ENCODE measurements at places on chromosomes 11 and 22.
A peak's percentile ranks its signal among the peaks of the same experiment; 100 is the strongest.

DNA sequence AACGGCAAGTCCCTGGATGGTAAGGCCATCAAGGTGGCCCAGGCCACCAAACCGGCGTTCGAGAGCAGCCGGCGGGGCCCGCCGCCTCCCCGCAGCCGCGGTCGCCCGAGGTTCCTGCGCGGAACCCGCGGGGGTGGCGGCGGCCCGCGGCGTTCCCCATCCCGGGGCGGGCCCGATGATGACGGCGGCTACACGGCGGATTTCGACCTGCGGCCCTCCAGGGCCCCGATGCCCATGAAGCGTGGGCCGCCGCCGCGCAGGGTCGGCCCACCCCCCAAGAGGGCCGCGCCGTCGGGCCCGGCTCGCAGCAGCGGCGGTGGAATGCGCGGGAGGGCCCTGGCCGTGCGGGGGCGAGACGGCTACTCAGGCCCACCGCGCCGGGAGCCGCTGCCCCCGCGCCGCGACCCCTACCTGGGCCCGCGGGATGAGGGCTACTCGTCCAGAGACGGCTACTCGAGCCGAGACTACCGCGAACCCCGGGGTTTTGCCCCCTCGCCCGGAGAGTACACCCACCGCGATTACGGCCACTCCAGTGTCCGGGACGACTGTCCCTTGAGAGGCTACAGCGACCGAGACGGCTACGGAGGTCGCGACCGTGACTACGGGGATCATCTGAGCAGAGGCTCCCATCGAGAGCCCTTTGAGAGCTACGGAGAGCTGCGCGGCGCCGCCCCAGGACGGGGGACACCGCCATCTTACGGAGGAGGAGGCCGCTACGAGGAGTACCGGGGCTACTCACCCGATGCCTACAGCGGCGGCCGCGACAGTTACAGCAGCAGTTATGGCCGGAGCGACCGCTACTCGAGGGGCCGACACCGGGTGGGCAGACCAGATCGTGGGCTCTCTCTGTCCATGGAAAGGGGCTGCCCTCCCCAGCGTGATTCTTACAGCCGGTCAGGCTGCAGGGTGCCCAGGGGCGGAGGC, 792 bp downstream of the RBMXL2 start:
- DNase-seq, result no peak

DNA sequence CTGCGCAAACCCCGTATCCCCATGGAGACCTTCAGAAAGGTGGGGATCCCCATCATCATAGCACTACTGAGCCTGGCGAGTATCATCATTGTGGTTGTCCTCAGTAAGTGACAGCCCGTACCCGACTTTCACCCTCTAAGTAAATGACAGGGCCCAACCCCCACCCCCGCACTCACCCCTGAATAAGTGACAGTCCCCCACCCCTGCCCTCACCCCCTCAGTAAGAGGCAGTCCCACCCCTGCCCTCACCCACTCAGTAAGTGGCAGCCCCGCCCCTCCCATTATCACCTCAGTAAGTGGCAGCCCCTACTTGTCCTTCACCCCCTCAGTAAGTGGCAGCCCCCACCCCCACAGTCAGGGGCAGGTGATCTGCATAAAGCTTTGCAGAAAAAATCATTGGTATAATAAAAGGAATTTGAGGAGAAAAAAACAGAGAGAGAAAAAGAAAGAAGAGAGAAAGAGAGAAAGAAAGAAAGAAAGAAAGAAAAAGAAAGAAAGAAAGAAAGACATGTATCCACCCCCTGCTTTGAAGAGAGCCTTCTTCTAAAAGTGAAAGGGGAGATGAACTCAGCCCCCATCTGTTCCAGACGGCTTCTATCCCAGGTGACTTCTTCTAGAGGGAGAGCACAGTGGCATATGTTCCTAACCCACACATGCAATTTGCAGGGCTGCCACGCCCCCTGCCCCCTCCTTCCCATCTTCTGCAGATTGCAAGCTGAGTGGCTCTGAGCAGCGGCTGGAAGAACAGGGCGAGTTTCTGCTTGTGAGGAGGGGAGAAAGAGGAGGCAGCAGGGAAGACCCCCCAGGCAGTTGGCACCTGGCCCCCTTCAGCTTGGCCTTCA, 12.5 kb upstream of the SMIM35 start:
- no peak for DNase-seq

DNA sequence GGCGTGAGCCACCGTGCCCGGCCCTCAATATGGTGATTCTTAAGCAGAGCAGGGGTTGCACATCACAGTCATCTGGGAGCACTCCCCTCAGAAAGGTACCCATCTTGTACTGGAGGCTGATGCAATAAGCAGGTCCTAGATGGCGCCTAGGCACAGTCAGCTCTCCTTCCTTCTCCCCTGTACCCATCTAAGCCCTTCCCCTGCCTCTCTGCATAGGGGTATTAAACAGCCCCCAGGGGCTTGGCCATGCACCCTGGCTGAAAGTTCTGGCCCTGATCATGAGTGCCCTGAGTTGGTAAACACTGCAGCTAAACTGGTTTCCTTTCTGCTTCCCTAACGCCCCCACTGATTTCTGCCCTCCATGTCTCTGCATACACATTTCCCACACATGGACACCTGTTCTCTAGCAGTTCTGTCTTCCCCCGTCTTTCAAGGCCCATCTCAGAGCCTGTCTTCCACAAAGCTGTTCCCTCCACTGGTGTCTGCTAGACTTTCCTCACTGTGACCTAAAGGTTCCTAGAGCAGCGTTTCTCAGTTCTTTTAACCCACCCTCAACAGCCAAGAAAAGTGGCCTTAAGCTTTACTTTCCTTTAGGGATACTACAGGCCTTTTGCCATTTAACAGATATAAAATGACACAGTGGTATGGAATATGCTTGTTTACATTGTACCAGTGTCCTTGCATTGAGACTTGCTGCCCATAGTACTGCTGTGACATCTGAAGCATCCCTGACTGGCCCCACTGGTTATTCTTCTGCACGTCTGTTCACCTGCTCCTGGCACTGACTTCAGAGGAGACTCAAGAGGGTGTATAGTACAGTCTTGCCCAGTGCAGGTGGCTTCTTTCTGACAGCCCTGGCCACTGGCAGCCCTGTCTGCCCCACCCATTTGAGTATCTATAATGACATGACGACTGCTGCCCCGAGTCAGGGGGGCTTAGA, 15.6 kb downstream of the UBE2L3 start:
- no peak for DNase-seq

- DNase-seq, result no peak
Measured at GRCh38 chr11:8768625-8769333, 86.2 kb downstream of the RPL27A start.

- DNase-seq, result no peak
Measured at GRCh38 chr22:48511211-48511610, 1316.5 kb downstream of the BRD1 start.

DNA sequence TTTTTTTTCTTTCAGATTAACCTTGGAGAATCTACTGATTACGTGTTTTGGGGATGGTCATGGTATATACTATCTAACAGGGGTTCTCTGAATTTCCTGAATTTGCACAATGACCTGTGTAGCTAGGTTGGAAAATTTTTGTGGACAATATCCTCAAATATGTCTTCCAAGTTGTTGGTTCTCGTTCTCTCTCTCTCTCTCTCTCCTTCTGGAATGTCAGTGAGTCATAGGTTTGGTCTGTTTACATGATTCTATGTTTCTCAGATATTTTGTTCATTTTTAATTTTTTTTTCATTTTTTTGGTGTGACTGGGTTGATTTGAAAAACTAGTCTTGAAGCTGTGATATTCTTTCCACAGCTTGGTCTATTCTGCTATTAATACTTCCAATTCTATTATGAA, 604.0 kb upstream of the ANO3 start:
- no peak for DNase-seq

GRCh38 chr11:119625206-119625978, 103.6 kb downstream of the NECTIN1 start:
- no peak for DNase-seq

DNA sequence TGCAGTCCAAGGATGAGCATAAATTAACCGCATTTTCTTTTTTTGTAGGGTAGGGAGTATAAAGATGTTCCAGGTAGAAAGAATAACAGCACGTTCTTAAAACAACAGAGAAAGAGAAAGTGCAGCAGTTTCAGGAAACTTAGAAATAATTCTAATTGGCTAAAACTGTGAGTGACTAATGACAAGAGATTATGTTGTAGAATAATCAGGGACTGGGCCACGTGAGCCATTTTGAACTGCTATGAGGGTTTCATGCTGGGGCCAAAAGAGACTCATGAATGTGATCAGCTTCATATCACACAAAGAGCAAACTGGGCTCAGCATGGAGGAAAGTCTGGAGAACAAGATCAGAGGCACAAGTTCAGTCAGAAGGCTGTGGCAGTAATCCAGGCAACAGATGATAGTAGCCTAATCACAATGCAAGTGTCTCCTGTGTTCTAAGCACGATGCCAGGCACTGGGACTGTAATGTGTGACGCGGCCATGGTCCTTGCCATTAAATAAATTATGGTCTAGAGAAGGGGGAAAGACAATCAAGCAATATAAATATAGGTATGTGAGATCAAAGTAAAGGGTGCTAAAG, 17.9 kb downstream of the CWF19L2 start:
- no peak for DNase-seq

- DNase-seq, result no peak
Measured at GRCh38 chr11:112226831-112227401, 688 bp downstream of the PTS start.

GRCh38 chr11:12086271-12087074, 23.9 kb upstream of the MICAL2 start:
- no peak for DNase-seq

GRCh38 chr11:86676533-86677154, 4.2 kb upstream of the ME3 start:
- no peak for DNase-seq

DNA sequence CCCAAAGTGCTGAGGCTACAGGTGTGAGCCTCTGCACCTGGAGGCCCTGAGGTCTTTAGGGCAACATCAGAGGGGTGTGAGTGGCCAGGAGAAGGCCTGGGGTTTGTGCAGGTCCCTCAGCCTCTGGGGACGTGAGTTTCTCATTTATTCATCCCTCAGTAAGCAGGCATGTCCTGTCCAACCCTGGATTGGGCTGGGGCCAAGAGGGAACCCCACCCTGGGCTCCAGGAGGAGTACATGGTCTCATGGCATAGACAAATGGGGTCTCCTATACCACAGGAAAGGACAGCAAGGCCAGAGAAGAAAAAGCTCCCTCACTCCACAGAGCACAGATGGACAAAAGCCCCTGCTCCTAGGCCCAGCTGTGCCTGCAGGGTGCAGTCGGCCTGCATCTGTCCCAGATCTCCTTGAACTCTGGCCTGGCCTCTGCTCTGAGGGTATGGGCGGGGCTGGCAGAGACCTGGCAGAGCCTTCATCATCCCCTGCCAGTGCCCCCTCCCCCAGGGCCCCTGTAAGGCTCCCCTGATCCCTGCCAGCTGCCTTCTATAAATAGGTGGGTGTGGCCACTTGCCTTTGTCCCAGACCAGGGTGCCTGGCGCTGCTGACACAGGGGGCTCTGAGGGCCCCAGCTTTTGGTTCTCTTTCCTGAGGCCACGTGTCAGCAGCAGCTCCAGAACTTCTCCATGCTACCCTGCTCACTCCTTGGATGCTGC, 34.6 kb downstream of the A4GALT start:
- DNase-seq, result no peak

- no peak for DNase-seq
Measured at GRCh38 chr22:31764785-31765184, 11.0 kb downstream of the DEPDC5 start.

- no peak for DNase-seq
Measured at GRCh38 chr11:57511741-57512430, 3.6 kb downstream of the SLC43A1 start.

DNA sequence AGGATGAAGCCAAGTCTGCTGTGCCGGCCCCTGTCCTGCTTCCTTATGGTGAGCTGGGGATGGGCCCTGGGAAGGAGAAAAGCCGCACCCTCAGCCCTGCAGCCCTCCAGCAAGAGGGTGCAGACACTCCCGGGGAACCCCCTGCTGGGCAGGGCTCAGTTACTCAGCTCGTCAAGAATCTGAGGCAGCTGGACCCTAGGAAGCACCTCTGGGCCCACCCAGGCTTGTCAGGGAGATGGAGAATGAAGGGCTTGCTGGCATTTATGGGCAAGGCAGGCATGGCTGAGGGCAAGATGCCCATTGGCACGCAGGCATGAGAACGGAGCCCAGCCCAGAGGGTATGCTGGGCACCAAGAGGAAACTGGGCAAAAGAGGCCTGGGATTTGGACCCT, 12.9 kb downstream of the RELT start:
- no peak for DNase-seq

DNA sequence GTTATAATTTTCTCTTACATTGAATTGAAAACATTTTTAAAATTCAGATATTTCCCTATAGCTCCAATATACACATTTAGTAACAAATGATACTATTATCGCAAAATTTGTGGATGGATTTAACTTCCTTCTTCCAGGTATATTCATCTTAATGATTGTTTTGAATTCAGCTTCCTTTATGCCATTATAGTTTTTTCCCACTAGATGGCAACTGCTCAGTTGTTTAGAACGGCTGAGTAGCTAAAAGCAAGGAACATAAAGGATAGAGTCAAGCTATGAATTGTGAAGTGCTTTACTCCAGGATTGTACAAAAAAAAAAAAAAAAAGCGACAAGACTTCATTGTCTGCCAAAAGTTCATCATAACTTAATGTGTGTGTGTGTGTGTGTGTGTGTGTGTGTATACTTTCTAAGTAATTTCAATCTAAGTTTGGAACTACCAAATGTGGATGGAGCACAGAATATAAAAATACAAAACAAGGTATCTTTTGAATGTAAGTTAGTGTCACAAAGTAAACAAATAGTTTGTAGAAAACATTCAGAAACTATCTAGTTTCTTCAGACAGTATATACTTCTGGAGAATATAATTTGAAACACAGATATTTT, 846.4 kb downstream of the DLG2 start:
- DNase-seq, result peak; percentile 13

- no peak for DNase-seq
Measured at GRCh38 chr22:48754611-48755058, 1073.0 kb downstream of the BRD1 start.

- no peak for DNase-seq
Measured at GRCh38 chr22:38257650-38258250, 15.1 kb downstream of the TMEM184B start.

DNA sequence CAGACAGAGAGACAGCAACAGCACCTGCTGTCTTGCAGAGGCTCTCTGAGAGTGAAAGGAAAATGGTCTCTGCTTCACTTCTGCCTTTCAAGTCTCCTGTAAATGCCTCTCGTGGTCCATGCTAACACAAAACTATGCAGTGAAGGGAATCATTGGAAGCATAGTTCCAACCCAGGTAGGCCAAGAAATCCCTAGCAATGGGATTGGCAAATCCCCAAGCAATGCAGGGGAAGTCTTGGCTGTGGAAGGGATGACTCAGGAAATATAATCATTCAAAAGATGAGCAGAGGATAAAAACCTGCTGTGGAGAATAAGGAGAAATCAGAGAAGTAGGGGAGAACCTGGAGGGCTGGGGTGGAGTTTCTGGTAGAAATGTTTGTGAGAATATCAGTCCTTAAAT, 216.1 kb upstream of the ZBED5 start:
- DNase-seq, result no peak
